AG04450 (cell line): ENCODE measurements at places on chromosomes 6 and 20.

GRCh38 chr20:48096957-48097890, 311.9 kb upstream of the SULF2 start:
- DNase-seq: no peak

- DNase-seq: no peak
Observed at GRCh38 chr6:117906507-117906957, 532 bp upstream of the SLC35F1 start.

GRCh38 chr6:35014341-35014740, 125.3 kb downstream of the ANKS1A start:
- DNase-seq: no peak

DNA sequence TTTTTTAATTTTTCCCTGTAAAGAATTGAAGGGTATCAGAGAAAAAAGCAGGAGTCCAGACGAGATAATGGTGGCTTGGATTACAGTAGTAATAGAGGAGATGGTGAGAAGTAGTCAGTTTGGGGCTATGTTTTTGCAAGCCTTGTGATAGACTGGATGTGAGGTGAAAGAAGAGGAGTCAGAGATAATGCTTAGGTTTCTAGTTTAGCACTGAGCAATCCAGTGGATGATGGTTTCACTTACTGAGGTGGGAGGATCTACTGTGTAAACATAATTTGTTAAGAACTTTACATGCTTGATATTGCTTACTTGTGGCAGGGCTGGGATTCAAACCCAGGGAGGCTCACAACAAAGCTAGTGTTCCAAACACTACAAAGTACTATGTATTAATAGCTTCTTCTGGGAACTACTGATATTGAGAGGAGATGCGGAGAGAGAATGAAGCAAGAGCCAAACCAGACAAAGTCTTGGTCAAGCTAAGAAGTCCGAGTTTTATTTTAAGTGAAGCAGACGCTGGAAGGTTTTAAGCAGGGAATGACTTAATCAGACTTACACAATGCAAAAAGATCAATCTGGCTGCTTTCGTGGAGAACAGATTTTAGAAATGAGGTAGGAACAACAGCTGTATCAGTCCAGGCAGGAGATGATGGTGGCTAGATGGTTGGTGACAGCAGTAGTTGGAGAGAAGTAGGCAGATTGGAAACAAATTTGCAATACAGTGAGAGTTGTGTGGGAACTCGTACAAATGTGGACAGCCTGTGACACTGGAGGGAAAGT, 58.0 kb downstream of the ZFAND3 start:
- DNase-seq: no peak

GRCh38 chr6:31465718-31466117, 32.2 kb upstream of the MICB start:
- no peak for DNase-seq

DNA sequence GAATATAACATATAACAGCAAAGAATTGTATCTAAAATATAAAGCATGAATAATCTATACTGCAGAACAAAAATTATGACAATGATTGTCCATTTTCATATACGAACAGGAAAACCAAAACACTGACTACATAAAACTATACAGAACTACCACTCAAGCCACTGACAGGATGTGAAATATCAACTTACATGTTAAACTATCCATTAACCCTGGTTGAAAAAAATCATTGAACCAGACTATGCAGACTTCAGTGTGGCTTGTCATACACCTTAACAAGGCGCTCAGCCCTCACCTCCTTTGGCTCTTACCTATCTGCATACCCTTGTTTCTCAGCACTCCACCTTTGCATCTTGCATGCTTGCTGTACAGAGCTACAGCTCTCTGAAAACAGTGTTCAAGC, 34.9 kb downstream of the ASCC3 start:
- DNase-seq: no peak

DNA sequence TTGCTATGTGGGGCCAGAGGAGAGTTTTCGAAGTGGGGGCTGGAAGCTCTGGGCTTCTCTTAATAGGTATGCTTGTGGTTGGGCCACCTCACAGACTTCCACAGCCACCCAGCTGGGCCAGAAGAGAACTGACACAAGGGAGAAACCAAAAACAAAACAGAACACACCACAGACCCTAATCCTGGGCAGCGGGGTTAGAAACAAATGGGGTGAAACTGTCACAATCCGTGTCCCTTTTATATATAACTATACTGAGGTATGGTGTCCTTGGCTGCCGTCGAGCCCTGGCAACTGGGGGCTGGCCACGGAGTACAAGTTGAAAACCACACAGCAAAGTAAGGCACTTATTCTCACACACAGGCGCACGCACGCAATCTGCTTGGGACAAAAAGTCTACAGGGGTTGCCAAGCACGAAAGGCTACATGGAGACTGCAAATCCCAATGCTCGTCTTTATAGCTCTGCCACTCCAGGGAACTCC, 78.3 kb downstream of the TRAM2 start:
- no peak for DNase-seq

DNA sequence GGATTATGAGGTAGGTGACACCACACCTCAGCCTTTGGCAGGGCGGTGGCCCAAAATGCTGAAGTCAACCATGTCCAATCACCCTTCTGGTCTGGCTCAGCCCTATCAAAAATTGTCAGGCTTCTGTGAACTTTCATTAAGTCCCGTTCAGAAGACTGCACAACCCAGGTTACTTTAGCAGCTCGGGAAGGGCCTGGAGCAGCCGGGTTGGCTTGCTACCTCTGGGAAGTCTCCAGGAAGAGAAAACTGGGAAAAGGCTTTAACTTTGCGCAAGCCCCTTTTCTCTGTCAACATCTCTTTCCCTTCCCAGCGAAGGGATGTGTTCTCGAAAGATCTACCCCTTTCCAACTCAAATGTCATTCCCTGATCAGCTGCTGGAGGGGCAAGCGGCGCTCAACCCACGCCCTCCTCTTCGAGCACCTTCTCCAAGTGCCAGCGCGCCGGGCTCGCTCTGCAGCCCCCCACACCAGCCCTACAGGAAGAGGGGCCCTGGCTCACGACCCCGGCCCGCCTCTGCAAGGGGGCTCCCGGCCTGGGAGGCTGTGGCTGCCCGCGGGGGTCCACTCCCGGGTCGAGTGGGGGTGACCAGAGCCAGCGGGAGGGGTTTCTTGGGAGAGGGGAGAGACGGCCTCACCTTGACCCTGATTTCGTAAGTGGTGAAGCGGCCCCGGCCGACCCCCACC, 573 bp downstream of the SNX3 start:
- DNase-seq: peak; percentile 3

DNA sequence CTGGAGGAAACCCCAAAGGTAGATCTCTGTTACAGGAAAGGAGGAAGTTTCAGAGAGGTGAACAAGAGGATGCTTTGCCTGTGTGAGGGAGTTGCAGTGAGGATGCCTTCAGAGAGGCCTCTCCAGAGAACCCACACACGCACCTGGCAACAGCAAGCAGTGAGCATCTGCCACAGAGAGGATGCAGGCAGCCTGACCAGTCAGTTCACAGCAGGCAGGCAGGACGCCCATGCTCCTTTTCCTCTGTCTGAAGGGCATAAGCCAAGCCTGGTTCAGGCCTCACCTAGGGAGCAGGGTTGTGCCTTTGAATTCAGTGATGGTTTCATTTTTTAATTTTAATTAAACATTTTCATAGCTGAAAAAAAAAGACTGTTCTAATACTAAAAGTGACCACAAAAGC, 346.0 kb upstream of the MARCKS start:
- no peak for DNase-seq

- no peak for DNase-seq
Observed at GRCh38 chr6:45756606-45757005, 259.1 kb downstream of the CLIC5 start.

DNA sequence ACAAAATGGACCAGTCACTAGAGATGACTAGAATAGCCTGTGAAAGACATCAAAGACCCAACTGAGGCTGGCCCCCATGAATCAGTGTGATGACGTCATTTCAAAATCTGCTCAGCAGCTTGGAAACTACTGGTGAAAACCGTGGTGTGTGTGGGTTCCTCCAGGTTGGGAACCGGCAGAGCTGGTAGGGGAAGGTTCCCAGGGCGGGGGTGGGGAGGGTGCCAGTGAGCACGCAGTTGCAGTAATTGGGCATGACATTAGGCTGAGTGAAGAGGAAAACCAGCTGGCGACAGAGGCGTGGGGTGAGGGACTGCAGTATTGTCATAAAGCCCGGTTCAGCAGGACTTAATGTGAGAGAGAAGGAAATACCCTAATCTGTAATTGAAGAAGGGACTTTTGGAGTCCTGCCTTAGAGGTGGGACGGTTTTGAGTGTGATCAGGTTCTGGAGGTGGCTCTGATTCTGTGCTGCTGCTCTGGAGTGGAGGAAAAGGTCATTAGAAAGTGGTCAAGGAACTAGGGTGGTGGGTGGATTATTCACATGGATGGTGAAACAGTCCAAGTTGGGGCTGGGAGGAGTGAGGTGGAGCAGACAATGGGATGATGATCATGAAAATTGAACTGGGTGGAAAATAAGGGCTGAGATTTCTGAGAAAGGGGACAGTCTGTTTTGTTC, 52.0 kb upstream of the MTHFD1L start:
- DNase-seq: no peak

- no peak for DNase-seq
Observed at GRCh38 chr6:43666196-43666920, 21.2 kb downstream of the MRPS18A start.

DNA sequence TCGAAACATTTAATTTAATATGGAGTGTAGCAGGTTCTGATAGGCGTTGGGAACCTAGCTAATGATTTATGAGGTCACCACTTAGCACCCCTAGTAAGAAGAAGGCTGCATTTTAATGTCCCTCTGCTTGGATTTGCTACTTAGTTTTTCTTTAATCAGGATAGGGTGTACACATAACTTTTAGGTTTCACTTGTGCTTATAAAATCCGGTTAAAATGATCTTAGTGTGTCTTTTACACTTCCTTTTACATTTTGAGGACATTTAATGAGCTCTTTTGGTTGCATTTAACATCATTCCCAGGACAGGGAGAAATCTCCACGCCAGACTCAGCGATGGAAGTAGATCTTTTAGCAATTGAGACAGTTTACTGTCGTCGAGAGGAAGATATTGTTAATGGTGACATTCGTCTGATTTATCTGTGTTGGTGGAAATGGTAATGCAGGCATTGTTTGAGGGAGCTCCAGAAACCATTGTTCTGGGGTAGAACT, 5.6 kb downstream of the TFAP2A start:
- no peak for DNase-seq

GRCh38 chr20:21936720-21937380, 231.4 kb downstream of the PAX1 start:
- no peak for DNase-seq

DNA sequence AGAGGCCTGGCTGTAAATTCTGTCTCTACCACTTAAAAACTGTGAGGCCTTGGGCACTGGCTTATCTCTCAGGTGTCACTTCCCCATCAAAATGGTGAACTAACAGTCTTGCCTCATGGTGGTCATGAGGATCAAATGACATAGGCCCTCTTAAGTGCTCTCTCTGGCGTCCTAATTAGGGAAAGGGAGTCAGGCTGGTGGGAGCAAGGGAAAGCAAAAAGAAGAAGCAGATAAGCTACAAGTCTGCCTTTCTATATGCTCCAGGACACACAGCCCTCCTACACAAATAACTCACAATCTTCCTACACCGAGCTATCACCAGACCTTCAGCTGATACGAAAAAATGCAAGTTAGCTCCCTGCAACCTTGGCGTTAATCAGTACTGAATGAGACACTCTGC, 19.5 kb upstream of the SLC22A16 start:
- no peak for DNase-seq

GRCh38 chr6:130593200-130593599, 227.4 kb downstream of the TMEM200A start:
- DNase-seq: no peak

DNA sequence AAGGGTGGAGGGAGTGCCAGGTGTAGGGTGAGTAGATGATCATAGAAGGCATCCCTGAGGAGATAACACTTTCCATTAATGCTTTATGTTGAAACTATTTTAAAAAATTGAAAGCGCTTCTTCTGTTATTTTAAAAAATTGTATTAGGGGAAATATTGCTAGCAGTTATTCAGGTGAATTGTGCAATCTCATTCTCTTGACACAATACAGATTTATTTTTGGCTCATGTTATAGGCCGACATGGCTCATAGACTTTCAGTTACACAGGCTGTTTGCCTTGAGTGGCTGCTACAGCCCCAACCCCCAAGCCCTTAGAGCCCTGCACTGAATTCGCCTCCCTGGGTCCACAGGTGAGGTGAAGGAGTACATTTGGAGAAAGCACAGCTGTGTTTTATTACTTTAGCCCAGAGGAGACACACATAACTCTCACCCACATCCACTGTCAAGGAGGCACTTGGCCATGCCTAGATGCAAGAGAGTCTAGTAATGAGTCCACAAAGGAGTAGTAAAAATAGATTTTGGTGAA, 228.2 kb downstream of the RFPL4B start:
- no peak for DNase-seq

GRCh38 chr6:17482711-17483110, 89.3 kb downstream of the CAP2 start:
- no peak for DNase-seq

DNA sequence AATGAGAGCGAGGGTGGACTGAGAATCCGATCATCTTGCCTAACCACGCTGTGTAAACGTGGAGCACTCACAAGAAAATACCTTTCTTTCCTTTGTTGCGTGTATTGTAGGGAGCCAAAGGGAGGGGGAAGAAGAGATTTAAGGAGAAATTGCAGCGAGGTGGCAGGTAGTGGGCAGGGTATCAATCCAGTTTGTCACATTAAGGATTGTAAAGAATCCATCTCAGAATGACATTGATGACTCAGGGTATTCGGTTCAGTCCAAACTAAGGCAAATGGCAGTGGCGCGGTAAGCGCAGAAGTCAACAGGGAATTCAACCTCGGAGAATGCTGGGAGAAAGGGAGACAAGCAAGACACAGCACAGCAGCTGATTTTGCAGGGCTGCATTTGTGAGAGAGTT, 146.2 kb downstream of the ID4 start:
- DNase-seq: no peak

DNA sequence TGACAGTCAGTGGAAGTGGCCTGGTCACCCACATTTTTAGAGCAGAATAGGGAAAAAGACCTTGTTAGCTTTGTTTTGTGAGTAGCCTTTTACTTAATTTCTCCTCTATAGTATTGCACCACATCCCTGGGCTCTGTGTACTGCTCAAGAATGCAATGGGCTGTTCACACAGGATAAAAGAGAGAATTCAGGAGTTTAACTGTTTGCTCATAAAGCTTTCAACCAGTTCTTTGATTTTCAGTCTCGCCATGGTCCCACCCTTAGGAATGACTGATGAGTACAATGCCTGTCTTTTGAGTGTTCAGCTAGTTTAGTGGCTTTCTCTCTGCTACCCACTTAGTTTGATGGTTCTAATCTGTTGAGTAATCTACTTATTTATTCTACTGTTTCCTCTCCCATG, 129.7 kb downstream of the PLG start:
- DNase-seq: no peak

- DNase-seq: no peak
Observed at GRCh38 chr6:124057461-124057860, 253.8 kb downstream of the NKAIN2 start.
